ENCODE measurements at places on chromosomes 2 and 18.

GRCh38 chr18:48781988-48782363 is 168.8 kb downstream of the SMAD7 start:
- DNase-seq: no peak

- no peak for DNase-seq
Observed at GRCh38 chr2:216636551-216637450, 3.6 kb downstream of the IGFBP2 start.

DNA sequence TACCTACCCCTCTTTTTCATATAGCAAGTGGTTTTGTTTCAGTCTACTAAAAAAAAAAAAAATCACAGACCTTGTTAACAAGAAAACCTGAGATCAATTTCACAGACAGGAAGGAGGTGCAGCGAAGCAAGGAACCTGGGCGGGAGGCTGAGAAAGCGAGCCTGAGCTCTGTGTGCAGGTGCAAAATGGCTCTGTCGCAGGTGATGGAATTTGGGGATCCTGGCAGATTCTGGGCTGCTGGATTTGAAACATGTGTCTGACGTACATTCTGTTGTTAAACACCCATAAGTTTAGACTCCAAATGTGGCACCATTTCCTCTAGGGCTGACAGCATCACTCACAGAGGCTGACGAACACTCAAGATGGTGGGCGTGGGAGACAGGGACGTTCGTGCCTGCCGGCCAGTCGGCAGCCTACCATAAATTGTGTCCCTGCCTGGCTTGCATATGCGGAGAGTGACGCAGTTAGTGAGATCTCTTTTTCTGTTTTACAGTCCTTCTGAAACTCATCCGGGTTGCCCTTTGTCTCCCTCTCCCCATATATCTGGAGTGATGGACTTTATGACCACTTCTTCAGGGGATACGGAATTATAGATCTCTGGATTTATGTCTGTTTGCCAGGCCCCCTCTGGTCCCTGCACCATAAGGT is 8.8 kb upstream of the DDX1 start:
- no peak for DNase-seq

DNA sequence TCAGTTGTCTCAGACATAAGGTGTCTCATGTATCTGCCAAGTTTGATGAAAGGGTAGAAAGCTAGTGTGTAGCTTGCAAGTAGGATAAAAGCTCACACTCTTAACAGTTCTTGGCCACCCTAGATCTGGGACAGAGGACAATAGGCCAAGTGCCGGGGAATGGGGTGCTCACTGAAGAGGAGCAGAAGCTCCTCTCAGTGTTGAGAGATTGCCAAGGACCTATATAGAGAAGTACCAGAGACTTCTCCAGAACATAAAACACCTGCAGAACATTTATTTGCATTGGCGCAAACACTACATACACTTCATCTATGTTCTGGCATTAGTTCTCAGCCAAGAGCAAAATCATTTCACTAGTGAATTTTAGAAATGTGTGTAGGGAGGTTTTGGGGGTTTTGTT is 2.9 kb upstream of the GTF3C3 start:
- no peak for DNase-seq

GRCh38 chr2:39858677-39859076 is 79.6 kb upstream of the THUMPD2 start:
- no peak for DNase-seq

DNA sequence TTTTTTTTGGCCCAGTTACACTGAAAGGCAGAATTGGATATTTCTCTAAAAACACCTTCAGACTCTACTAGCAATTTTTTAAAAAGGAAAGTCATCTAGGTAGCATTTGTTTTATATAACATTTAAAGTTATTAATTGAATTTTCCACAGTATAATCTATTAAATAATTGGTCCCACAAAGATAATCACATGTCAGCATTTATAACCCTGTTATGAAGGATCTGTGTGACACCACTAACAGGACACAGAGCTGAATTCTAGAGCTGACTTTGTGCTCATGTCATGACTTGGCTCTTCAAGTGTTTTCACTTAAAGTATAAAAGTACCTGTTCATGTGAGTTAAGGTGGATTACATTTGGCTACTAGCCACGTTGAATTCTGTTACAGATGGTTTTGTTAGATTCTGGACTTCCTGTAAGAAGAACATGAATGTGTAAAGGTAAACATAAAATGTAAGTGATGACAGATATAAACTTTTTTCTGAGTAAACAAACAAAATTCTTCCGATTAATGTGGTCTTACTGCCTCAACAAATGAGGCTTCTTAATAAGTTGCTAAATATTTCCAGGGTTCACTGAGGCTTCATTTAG is 69.1 kb upstream of the PROKR1 start:
- no peak for DNase-seq

GRCh38 chr2:188278388-188279092 is 13.1 kb upstream of the GULP1 start:
- DNase-seq: no peak

DNA sequence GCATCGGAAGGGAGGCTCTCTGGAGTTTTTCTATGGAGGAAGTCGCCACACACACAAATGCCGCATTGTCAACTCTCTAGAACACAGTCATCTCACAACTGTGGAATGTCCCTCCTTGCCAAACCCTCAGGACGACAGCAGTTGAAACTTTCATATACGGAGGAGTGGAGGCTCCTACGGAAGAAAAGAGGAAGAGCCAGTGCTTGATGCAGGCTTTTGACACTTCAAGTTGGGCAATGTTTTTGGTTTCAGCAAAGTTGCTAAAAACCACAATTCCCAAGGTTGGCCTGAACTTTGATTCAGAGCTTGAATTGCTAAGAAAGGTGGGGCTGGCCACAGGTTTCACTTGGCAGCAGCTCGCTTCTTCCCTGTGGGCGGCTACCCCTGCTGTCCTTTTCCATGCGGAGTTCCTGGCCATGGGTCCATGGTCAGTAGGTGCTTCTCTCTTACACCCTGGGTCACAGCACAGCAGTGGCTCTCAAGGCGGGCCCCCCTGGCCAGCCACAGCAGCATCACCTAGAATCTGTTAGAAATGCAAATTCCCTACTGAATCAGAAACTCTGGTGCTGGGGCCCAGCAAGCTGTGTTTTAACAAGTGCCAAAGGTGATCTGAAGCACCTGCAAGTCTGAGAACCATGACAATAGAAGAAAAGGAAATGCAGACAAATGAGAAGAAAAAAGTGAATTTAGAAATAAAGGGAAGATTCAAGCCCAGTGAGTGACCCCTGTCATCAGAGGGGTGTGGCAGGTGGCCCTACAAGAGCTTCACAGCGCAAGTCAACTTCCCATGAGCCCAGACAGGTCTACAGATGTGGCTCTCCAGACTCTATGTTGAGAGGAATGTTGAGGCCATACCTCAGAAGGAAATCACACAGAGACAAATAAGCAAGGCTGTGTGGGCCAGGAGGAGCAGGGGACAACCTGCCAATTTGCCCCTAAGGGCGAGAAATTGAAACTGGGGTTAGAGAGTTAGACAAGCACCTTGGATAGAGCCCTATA is 856.4 kb downstream of the RNF144A start:
- DNase-seq: no peak

GRCh38 chr2:199460101-199460671 is 2.4 kb upstream of the SATB2 start:
- DNase-seq: no peak

DNA sequence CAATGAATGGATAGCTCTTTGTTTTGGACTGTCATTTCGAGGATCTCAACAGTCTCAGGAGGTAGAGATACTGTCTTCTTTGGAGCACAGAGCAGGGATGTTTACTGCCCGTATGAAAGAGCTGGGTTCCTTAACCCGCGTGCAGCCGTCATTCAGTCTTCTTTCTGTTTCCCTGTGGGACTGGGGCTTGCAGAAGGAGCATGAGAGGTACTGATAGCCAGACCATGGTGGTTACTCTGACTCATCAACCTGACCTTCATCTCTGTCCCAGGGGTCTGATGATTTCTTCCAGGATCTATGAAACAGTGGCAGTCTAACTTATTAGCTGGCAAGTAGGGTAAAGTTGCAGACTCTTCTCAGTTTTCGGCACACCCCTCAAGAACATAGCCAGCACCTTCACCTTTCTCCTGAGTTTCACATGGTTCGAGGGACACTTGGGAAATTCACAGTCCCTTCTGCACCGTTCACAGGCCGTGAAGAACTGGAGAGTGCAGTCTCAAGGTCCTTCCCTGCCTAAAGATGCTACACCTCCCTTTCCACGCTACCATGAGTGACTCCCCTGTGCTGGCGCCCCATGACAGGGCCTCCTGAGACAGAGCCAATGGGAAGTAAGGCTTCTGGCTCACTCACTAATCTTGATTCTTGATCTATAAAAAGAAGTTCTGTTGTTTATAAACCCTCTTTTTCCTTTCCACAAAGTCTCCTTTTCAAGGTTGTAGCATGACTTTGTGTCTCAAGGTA is 226.2 kb downstream of the MC4R start:
- DNase-seq: no peak

DNA sequence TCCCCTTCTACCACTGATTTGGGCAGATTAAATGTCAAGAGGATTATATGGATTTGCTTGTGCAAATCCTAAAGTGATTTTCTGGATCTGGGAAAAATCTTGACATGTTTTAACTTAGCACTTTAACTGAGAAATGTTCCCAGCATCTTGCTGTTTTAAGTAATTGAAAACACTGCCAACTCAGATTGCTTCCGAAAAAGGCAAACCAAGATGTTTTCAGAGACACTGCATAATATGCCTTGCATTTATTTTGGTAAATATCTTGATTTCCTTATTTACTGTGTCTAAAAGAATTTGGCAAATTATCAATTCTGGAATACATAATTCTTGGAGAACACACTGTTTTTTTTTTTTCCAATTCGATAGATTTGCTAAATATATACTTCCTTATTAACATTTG is 385.0 kb upstream of the FAM98A start:
- no peak for DNase-seq

DNA sequence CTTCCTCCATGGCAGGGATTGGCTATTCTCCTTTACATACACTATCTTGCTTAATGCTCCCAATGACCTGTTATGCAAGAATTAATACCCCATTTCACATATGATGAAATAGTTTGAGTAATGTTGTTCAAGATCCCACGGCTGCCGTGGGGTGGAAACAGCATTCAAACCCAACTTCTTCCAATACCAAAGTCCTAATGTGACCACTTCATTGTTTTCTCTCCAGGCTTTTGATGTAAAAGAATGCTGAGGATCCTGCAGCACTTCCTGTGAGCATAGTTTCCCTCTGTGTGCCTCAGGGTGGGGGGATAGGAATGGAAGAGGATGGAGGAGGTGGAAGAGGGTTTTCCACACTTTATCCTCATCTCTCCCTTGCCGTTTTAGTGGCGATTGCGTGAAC is 199.4 kb downstream of the IRS1 start:
- DNase-seq: no peak

DNA sequence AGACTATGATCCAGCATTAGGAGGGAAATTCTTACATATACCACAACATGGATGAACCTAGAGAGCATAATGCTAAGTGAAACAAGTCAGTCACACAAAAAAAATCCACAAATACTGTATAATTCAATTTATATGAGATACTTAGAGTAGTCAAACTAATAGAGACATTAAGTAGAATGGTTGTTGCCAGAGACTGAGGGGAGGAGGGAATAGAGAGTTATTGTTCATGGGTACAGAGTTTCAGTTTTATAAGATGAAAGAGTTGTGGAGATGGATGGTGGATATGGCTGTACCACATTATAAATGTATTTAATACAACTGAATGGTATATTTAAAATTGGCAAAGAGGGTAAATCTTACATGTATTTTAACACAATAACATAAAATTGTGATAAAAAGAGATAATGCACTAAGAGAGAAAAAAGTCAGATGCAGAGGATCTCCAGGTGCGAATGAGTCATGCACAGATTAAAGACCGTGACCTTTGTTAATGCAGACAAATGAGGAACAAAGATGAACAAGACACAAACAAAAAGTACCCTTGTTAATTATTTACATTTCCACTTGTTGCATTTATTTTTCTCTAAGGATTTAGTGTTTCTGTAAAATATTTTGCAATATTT is 541.7 kb upstream of the MEX3C start:
- no peak for DNase-seq

- DNase-seq: no peak
Observed at GRCh38 chr2:10303694-10304378, 1.1 kb downstream of the HPCAL1 start.

DNA sequence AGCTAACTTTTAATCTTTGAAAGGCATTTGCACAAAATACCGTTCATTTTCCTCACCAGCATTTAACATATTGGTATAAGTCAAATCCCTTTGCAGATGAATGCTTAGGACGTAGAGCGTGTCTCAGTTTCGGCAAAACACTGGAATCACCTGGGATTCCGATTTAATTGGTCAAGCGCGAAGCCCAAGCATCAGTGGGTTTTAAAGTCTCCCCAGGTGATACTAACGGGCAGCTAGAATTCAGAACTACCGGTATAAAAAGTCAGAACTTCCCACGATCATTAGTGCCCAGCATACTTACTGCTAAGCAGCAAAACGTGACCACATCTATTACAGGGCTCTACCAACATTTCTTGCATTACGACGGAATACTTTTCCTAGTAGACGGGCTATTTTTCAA is 24.6 kb downstream of the ALPK2 start:
- DNase-seq: no peak

DNA sequence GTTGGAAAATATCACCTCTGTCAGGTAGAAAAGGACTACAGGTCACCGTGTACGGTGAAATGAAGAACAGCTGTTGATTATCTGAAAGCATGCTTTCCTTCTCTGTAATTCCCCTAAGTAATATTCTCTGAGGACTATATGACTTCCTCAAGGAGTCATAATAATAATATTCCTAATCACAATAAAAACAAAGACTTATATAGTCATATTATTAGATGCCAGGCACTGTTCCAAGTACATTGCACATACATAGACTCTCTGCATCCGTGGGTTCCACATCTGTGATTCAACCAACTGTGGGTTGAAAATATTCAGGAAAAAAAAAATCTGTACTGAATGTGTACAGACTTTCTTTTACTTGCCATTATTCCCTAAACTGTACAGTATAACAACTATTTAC is 512.4 kb upstream of the ID2 start:
- DNase-seq: no peak

DNA sequence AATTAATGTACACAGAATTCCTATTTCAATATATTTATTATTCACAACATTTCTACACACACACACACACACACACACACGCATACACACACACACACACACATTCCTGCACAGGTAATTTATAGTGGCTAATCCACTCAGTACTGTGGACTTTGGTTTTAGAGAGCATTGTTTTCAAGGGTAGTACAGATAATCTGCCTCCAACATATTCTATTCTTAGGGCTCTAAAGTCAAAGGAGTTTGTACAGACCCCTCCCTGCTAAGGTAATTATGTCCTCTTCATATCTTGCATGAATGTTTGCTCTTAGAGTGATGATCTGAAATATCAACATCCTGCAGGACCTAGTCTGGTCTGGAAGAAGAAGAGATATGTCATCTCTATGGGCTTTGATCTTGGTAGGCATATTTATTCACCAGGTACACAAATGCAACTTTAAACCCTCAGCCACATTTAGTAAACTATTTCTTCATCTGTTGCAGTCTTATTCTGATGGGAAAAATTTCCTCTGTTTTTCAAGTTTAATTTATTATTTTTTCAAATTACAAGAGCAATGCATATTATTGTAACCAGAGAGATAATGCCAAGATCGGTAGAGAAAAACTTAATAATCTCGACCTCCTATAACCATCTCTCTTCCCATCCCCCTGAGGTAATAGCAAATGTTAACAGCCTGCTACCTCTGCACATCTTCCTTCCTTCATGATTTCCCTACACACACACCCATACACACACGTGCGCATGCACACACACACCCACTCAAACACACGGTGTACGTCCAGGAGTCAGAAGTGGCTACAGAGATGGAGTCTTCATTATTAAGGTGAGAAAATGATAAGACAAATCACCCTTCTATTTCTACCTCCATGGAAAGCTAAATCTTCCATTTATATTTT is 18.3 kb upstream of the POLE4 start:
- no peak for DNase-seq
